ENCODE measurements at places on chromosomes 5 and 9.

DNA sequence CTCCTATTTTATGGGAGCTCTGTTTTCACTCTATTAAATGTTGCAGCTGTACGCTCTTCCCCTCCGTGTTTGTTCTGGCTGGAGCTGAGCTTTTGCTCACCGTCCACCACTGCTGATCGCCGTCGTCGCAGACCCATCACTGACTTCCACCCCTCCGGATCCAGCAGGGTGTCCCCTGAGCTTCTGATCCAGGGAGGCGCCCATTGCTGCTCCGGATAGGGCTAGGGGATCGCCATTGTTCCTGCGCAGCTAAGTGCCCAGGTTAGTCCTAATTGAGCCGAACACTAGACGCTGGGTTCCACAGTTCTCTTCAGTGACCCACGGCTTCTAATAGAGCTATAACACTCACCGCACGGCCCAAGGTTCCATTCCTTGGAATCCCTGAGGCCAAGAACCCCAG lies 96.2 kb upstream of the PRDM9 start:
- no peak for DNase-seq

GRCh38 chr5:17024686-17025180 lies 88.6 kb upstream of the MYO10 start:
- no peak for DNase-seq

- DNase-seq: no peak
These were observed 312.1 kb upstream of the TUSC1 start for GRCh38 chr9:25990376-25990775.

DNA sequence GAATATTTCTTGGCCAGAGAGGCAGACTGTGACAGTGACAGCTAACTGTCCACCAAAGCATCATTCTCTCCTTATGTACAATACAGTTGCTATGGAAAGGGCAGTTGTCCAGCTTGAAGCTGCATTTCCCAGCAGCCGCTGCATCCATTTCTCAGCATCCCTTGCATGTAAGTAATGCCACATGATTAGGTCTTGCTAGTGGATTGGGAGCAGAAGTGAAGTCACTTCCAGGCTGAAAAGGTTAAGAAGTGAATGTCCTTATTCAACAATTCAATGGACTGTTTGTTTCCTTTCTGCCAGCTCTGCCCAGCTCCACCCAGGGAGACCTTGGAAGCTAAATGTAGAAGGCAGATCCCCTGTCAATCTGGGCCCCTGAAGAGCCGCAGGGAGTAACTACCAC lies 26.1 kb upstream of the RETREG1 start:
- DNase-seq: no peak

- no peak for DNase-seq
These were observed 218.1 kb downstream of the TRIM32 start for GRCh38 chr9:116905171-116905588.

DNA sequence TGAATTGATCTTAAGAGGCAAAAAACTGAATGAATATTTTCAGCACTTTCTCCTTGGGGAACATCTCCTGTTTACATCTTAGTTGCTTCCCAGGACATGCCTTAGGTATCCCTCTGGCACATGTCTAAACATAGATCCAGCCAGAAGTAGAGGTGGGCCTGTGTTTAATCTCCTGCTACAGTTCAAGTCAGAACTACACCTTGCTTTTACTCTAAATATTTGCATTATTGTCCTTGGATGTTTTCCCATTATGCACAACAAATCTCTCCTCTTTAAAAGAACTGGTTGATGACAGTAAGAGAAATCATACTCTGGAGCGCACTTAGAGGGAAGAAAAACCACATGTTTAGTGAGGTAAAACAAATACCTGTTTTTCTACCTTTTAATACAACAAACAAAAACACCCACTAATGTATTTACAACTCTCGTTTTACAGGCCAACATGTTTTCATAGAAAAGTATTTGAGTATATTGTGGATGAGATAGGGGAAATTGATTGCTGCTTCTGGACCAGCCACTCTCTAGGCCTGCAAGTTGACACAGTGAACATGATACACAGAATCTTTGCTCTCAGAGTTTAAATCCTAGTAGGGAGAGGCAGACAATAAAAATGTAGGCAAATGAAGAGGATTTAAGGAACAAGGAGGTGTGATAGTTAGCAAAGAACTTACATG lies 32.3 kb downstream of the TNFAIP8 start:
- DNase-seq: no peak

- DNase-seq: no peak
These were observed 254.8 kb downstream of the CDK5RAP2 start for GRCh38 chr9:120324996-120325642.

GRCh38 chr5:9878206-9878605 lies 248.1 kb upstream of the TAS2R1 start:
- no peak for DNase-seq

- DNase-seq: no peak
These were observed 461.4 kb upstream of the ST8SIA4 start for GRCh38 chr5:101364469-101364868.

GRCh38 chr9:118785456-118785855 lies 583.8 kb downstream of the BRINP1 start:
- DNase-seq: no peak

Data from activated T-helper 1 cell treated with anti-CD3 and anti-CD28 coated beads, Interleukin-2, amount 50 U/mL, for 16 hours (primary cell).